Activated CD8-positive, alpha-beta T cell treated with anti-CD3 and anti-CD28 coated beads, Interleukin-2, amount 10 ng/mL, durations not matched to agents 7 days and 5 days (primary cell): ENCODE measurements at places on chromosomes 3 and 15.

GRCh38 chr3:190000861-190001196 lies 119.9 kb downstream of the P3H2 start:
- no peak overlapping the region for H3K27ac ChIP-seq
- DNase-seq: no peak
- no peaks in the 10 kb centered on the region for H3K4me1 ChIP-seq
- no peaks in the 10 kb centered on the region for H3K36me3 ChIP-seq

DNA sequence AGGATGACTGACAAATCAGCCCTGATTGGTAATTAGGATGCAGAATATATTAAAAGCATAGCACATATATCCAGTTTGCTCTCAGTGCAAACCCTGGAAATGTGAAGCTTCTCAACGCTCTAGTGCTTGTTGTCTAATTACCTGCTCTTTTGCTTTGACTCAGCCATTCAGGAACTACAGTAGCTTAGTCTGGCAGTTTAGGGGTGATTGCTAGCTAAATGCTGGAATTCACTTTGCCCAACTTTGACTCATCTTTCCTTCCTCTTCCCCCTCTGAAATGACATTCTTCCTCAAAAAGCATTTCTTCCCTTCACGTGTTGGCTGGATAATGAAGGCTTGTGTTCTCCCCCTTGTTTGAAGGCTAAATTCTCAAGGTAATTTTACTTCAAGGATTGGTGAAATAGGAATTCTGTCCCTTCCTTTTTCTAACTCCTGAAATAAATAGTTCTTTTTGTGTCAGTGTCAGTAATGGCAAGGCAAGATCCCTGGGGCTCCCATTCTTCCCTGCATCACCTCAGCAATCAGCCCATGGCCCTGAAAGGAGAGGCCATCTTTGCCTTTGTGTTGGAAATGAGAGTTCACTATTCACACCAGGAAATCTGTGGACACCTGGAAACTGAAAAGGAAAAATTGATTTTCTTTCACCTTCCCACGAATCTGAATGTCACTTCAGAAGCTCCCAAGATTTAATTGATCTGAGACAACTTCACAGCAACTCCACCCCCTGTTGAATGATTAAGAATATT lies 103.6 kb downstream of the ECT2 start:
- DNase-seq: no peak
- no peaks in the 10 kb centered on the region for H3K4me1 ChIP-seq
- H3K27me3 ChIP-seq: peaks cover under 1% of the 10 kb centered on the region
- H3K4me3 ChIP-seq: no peak overlapping the region
- no peak overlapping the region for H3K27ac ChIP-seq

GRCh38 chr15:33330931-33331330 lies 20.2 kb downstream of the RYR3 start:
- H3K27ac ChIP-seq: no peak overlapping the region
- H3K4me1 ChIP-seq: no peaks in the 10 kb centered on the region
- H3K4me3 ChIP-seq: no peak overlapping the region
- DNase-seq: no peak
- no peaks in the 10 kb centered on the region for H3K36me3 ChIP-seq

DNA sequence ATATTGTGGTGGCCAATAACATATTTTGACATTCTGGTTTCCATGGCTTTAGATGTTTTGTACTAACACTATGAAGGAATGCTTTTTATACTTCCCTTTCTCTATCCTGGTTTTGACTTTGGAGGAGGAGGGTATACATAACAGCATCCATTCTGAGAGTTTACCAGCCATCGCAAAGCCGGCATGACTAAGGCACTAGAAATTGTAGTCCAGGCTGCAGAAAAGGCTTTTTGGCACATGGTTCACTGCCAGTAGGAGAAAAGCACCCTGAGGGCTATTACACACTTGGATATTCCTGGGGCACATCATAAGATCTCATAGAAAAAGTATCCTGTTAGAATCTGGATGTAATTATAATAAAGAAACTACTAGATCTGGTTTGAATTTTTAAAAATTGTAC lies 101.8 kb downstream of the STT3B start:
- no peaks in the 10 kb centered on the region for H3K27me3 ChIP-seq
- no peak overlapping the region for H3K27ac ChIP-seq
- peaks cover 71% of the 10 kb centered on the region for H3K36me3 ChIP-seq
- H3K4me1 ChIP-seq: peaks cover 38% of the 10 kb centered on the region
- no peak for DNase-seq

DNA sequence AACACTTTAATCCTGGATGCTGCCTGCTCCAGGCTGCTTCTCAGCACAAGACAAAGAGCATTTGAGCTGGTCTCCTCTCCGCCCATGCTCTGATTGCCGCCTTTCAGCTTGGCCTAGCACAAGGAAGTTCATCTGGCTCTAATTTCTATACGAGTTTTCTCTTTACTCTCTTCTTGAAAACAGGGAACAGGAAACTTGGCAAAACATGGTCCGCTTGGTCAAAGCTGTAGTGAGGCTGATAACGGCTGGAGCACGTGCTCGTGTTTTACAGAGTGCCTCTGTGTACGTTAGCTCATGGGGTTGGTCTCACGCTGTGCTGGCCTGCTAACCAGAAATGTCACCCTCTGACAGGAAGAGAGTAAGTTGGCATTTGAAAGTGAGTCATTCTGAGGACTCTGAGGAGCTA lies 19.2 kb downstream of the RARRES1 start:
- DNase-seq: no peak
- H3K4me1 ChIP-seq: peaks cover 7% of the 10 kb centered on the region
- no peak overlapping the region for H3K27ac ChIP-seq
- H3K36me3 ChIP-seq: peaks cover 27% of the 10 kb centered on the region
- no peak overlapping the region for H3K4me3 ChIP-seq

DNA sequence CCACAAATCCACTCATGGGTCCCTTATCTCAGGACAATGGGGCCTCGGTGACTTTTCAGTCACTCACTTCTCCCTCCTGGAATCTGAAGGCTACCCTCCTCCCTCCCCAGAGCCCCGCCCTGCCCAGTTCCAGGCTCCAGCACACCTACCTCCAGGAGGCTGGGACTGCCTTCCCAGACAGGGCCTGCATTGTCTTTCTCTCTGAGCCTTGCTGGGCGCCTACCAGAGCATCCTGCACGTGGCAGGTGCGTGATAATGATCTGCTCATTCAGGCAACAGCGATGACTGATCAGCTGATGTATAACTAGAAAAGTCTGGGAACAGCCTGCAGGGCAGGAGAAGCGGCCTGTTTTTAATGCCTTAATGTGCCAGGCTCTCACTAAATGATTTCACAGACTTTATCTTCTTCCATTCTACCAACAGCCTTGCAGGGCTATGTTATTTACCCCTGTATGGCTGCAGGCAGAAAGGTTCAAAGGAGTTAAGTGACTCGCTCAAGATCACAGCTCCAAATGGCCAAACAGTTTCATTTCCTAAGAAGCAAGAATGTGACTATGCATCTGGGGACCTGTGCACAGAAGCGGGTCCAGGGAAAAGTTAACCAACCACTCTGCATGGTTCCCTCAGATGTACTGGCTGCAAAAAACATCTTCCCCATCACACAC lies 6.3 kb downstream of the ADAMTS17 start:
- H3K27me3 ChIP-seq: peaks cover 8% of the 10 kb centered on the region
- H3K36me3 ChIP-seq: no peaks in the 10 kb centered on the region
- H3K27ac ChIP-seq: peak overlapping the region; percentile 16
- peaks cover 76% of the 10 kb centered on the region for H3K4me1 ChIP-seq
